Activated CD4-positive, alpha-beta T cell treated with anti-CD3 and anti-CD28 coated beads, Interleukin-2, amount 10 ng/mL, durations not matched to agents 7 days and 5 days (primary cell): ENCODE measurements at places on chromosomes 7 and 10. TPM values are rescaled to one million over a fixed set of nuclear protein-coding genes. Genes with fewer than 3 reads are reported as not detected.

DNA sequence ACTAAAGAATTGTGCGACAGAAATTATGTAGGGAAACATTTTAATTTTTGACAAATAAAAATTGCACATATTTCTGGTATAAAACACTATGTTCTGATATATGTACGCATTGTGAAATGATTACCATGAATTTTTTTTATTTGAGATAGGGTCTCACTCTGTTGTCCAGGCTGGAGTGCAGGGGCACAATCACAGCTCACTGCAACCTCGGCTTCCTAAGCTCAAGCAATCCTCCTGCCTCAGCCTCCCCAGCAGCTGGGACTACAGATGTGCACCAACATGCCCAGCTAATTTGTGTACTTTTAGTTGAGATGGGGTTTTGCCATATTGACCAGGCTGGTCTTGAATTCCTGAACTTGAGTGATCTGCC lies 149.2 kb downstream of the FRMD4A start:
- peaks cover 64% of the 10 kb centered on the region for H3K27me3 ChIP-seq
- H3K27ac ChIP-seq, result no peak overlapping the region
- peaks cover 3% of the 10 kb centered on the region for H3K36me3 ChIP-seq
- no peak for DNase-seq
- H3K4me1 ChIP-seq, result peaks cover 33% of the 10 kb centered on the region

DNA sequence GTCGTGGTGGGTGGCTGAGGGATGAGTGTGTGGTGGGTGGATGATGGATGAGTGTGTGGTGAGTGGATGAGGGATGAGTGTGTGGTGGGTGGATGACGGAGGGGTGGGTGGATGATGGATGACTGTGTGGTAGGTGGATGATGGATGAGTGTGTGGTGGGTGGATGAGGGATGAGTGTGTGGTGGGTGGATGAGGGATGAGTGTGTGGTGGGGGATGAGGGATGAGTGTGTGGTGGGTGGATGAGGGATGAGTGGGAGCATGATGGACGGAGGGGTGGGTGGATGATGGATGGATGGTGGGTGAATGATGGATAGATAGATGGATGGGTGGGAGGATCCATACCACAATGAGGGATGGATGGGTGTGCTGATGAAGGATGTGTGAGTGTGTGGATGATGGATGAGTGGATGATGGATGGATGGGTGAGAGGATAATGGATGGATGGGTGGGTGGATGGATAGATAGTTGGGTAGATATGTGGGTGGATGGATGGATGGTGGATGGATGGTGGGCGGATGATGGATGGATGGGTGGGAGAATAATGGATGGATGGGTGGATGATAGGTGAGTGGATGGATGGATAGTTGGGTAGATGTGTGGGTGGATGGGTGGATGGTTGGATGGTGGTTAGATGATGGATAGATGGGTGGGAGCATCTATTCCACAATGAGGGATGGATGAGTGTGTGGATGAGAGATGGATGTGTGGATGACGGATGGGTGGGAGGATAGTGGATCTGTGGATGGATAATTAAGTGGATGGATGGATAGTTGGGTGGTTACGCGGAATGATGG lies 266.8 kb downstream of the CELF2 start:
- peaks cover 7% of the 10 kb centered on the region for H3K4me1 ChIP-seq
- no peak overlapping the region for H3K27ac ChIP-seq
- H3K27me3 ChIP-seq, result no peaks in the 10 kb centered on the region
- H3K4me3 ChIP-seq, result no peak overlapping the region

GRCh38 chr7:155847821-155848435 lies 35.7 kb upstream of the SHH start:
- H3K36me3 ChIP-seq, result no peaks in the 10 kb centered on the region
- no peaks in the 10 kb centered on the region for H3K27me3 ChIP-seq
- H3K4me1 ChIP-seq, result no peaks in the 10 kb centered on the region
- no peak overlapping the region for H3K4me3 ChIP-seq
- DNase-seq, result no peak

- H3K27ac ChIP-seq, result no peak overlapping the region
- no peaks in the 10 kb centered on the region for H3K36me3 ChIP-seq
- no peak for DNase-seq
- H3K4me1 ChIP-seq, result no peaks in the 10 kb centered on the region
Observed at GRCh38 chr10:47042199-47042473, 130.9 kb downstream of the PTPN20 start.

DNA sequence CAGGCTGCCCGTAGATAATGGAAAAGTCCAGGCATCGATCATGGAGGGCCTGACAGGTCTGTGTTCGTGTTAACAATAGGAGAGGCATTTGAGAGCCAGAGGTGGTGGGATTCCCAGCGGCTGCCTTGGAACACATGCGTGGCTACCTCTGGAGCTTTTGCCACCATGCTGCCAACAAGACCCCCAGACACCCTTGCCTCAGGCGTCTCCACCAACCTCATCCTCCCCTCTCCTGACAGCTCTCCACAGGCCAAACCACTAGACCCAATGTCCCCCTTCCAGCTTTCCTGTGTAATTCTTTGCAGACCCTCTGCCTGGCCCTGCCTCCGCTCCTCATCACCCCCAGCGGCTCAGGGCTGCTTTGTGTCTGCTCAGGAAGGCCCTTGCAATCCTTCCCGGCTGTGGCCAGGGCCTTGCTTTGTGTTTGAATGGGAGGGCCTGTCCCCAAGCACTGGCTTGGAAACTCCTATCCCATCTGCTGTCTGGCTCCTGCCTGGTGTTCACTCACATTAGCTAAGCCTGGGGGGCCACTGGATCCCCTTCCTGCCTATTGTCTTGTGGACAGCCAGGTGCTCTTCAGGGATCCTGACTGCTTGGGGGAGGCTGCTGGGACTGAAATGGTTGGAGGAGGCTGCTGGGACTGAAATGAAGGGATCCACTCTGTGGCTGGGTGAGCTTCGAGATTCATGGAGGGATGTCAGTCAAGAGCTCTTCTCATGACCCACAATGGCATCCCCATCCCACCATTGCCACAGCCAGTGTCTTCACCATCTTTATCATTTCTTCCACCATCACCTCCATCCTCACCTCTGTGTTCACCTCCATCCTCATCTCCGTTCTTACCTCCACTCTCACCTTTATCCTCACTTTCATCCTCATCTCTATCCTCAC lies 60.8 kb upstream of the ELN start:
- no peaks in the 10 kb centered on the region for H3K36me3 ChIP-seq
- no peak overlapping the region for H3K27ac ChIP-seq
- no peaks in the 10 kb centered on the region for H3K27me3 ChIP-seq
- H3K4me3 ChIP-seq, result no peak overlapping the region
- peaks cover 2% of the 10 kb centered on the region for H3K4me1 ChIP-seq

DNA sequence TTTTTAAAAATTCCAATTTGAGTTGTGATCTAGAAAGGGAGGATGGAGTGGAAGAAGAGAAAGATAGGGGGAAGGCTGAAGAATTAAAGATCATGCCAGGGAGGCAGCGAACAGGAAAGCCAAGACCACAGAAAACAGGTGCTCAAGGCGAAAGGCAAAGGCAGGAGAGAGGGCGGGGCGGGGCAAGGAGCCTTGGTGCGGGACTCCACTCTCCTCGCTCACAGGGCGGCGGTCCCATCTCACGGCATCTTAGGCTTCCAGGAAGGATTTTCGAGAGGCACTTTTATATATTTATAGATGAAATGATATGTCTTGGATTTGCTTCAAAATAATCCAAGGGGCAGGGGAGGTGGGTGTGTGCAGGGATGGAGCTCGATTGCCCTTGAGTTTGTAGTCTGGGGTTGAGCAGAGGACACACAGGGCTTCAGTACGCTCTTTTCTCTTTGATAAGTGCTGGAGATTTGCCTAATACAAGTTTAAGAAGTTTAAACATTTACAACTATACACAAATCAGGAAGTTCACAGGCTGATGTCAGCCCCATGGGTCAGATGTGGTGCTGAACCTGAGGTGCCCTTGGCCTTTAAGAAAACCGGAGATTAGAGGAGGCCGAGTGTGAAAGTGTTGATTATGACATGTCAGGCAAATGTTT lies 161.1 kb downstream of the PRKAG2 start:
- no peak overlapping the region for H3K4me3 ChIP-seq
- no peak for DNase-seq
- peaks cover 1% of the 10 kb centered on the region for H3K4me1 ChIP-seq
- no peaks in the 10 kb centered on the region for H3K27me3 ChIP-seq

GRCh38 chr10:61896854-61897661 lies 4.4 kb upstream of the ARID5B start:
- peaks cover 2% of the 10 kb centered on the region for H3K36me3 ChIP-seq
- H3K4me1 ChIP-seq, result peaks cover 31% of the 10 kb centered on the region
- DNase-seq, result peak; percentile 81
- no peaks in the 10 kb centered on the region for H3K27me3 ChIP-seq

DNA sequence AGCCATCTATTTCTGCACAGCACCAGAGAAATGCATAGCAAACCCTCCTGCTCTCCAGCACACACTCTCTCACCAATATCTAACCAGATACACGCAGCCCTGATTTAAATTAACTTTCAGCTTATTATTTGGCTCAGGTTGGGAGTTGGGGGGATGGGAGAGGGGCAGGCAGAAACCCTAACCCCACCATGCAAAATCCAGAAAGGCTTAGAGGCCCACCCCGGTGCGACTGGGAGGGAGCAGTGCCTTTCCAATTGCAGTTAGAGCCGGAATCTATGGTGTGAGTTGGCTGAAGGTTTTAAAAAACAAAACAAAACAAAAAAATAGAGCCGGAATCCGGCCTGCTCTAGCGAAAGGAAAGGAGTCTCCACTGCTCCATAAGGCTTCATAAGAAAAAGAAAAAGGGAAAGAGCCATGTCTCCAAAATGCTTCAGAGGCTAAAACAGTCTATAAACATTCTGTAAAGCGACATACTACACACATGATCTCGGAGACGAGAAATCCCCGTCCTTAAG lies 2.9 kb downstream of the IGF2BP3 start:
- peaks cover 42% of the 10 kb centered on the region for H3K4me1 ChIP-seq
- peak overlapping the region; percentile 39 for H3K4me3 ChIP-seq
- no peak overlapping the region for H3K27ac ChIP-seq
- peaks cover 76% of the 10 kb centered on the region for H3K27me3 ChIP-seq
- H3K36me3 ChIP-seq, result no peaks in the 10 kb centered on the region

DNA sequence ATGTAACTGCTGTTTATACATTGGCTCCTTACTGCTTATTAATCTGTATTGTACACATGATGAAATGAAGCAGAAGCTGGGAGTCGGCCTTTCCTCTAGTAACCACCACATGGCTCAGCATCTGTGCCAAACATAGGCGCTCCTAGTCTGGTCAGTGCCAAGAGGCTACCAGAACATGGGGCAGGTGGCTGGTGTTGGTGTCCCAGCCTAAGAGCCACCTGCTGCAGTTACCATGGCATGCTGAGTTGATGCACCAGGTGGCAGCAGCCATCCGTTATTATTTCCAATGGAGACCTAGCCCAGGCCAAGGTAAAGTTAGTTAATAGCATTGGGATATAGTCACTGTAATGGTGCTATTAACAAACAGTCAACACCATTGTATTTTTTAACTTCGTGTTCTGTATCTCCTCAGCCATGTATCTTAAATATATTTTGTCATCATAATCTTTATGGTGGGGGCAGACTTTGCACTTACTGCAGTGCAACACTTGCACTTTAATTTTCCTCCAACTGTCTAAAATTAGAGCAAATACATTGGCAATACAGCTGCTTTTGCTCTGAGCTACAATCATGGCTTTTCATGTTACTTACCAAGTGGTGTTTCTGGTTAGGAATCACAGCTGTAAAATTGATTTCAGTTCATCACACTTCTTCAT lies 33.1 kb downstream of the HBP1 start:
- H3K36me3 ChIP-seq, result peaks cover 42% of the 10 kb centered on the region
- peak; percentile 38 for DNase-seq
- H3K27me3 ChIP-seq, result no peaks in the 10 kb centered on the region
- no peaks in the 10 kb centered on the region for H3K4me1 ChIP-seq
- no peak overlapping the region for H3K4me3 ChIP-seq

GRCh38 chr10:90342480-90342879 lies 515.4 kb downstream of the HTR7 start:
- no peaks in the 10 kb centered on the region for H3K4me1 ChIP-seq
- no peak overlapping the region for H3K4me3 ChIP-seq
- no peaks in the 10 kb centered on the region for H3K27me3 ChIP-seq
- no peak overlapping the region for H3K27ac ChIP-seq
- no peaks in the 10 kb centered on the region for H3K36me3 ChIP-seq

DNA sequence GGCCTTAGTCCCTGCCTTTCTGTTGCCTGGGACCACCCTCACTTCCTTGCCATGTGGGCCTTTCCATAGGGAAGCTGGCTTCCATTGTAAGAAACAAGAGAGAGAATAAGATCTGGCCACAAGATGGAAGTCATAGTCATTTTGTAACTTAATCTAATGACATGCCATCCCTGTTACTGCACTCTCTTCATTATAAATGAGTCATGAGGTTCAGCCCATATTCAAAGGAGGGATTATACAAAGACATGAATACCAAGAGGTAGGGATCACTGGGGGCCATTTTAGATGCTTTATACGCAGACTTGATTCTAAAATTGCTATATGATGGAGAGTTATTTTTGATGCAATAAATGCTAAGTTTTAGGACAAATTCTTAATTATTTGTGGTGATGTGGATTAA lies 75.2 kb upstream of the CELF2 start:
- H3K27me3 ChIP-seq, result peaks cover 5% of the 10 kb centered on the region
- no peaks in the 10 kb centered on the region for H3K4me1 ChIP-seq
- H3K36me3 ChIP-seq, result no peaks in the 10 kb centered on the region
- no peak overlapping the region for H3K4me3 ChIP-seq
- no peak for DNase-seq

- H3K27me3 ChIP-seq, result no peaks in the 10 kb centered on the region
- no peak overlapping the region for H3K4me3 ChIP-seq
- H3K27ac ChIP-seq, result no peak overlapping the region
- H3K4me1 ChIP-seq, result no peaks in the 10 kb centered on the region
Observed at GRCh38 chr10:92173996-92174395, 116.9 kb downstream of the CPEB3 start.

GRCh38 chr10:28545967-28546644 lies 13.2 kb downstream of the WAC start:
- H3K4me1 ChIP-seq, result peaks cover 69% of the 10 kb centered on the region
- no peaks in the 10 kb centered on the region for H3K27me3 ChIP-seq
- H3K36me3 ChIP-seq, result peaks cover 60% of the 10 kb centered on the region
- H3K27ac ChIP-seq, result peak overlapping the region; percentile 51
- no peak overlapping the region for H3K4me3 ChIP-seq

GRCh38 chr7:95605275-95605674 lies 9.0 kb upstream of the PDK4 start:
- H3K36me3 ChIP-seq, result no peaks in the 10 kb centered on the region
- no peak overlapping the region for H3K27ac ChIP-seq
- no peak for DNase-seq
- peaks cover 5% of the 10 kb centered on the region for H3K4me1 ChIP-seq
- peaks cover 6% of the 10 kb centered on the region for H3K27me3 ChIP-seq
- no peak overlapping the region for H3K4me3 ChIP-seq

GRCh38 chr7:1848911-1849311 lies 178.8 kb downstream of the ELFN1 start:
- no peak overlapping the region for H3K27ac ChIP-seq
- H3K4me3 ChIP-seq, result no peak overlapping the region
- H3K4me1 ChIP-seq, result peaks cover 4% of the 10 kb centered on the region
- no peak for DNase-seq
- H3K27me3 ChIP-seq, result no peaks in the 10 kb centered on the region

GRCh38 chr10:79310911-79311573 lies 36.2 kb upstream of the PPIF start:
- H3K27ac ChIP-seq, result peak overlapping the region; percentile 31
- no peak overlapping the region for H3K4me3 ChIP-seq
- H3K36me3 ChIP-seq, result peaks cover 17% of the 10 kb centered on the region
- DNase-seq, result no peak

GRCh38 chr7:107128748-107129147 lies 40.1 kb upstream of the HBP1 start:
- H3K27ac ChIP-seq, result no peak overlapping the region
- H3K4me3 ChIP-seq, result no peak overlapping the region
- H3K36me3 ChIP-seq, result no peaks in the 10 kb centered on the region
- no peaks in the 10 kb centered on the region for H3K27me3 ChIP-seq
- peaks cover 27% of the 10 kb centered on the region for H3K4me1 ChIP-seq

Gene ZP3
- total RNA-seq, result 1.0 TPM

Gene ZNF487
- 5.6 TPM for total RNA-seq

Gene HOXA6
- total RNA-seq, result not detected

Gene PNPLA8
- total RNA-seq, result 14.2 TPM

Gene USP6NL
- 4.0 TPM for total RNA-seq

Gene SCD
- 117 TPM for total RNA-seq

Gene HOXA3
- total RNA-seq, result not detected

Gene RNF133
- total RNA-seq, result not detected

Gene POM121L12
- not detected for total RNA-seq
